Gastroesophageal sphincter (tissue), 4 donors: ENCODE measurements at places on chromosomes 7 and 10. TPM values are rescaled to one million over a fixed set of nuclear protein-coding genes. Genes with fewer than 3 reads are reported as not detected.

DNA sequence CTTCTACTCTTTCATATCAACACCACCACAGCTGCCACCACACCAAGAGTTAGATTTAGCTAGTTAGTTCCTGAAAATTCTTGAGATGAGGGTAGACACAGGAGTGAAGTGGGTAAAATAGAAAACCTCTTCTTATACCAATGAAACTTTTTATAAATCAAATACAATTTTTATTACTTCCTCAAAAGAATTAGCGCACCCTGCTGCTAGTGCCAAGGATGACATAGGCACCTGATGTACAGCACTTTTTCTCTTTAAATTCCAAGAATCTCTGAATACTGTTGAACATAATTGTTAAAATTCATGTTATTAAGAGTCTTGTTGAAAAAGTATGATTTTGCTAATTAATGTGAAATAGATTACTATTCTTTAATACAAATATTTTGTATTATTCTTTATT is 11.4 kb downstream of the ZWINT start:
- ATAC-seq, result no peak
- no peak overlapping the region for H3K27ac ChIP-seq
- H3K27me3 ChIP-seq, result no peaks in the 10 kb centered on the region
- no peak overlapping the region for H3K4me3 ChIP-seq
- H3K36me3 ChIP-seq, result no peaks in the 10 kb centered on the region

DNA sequence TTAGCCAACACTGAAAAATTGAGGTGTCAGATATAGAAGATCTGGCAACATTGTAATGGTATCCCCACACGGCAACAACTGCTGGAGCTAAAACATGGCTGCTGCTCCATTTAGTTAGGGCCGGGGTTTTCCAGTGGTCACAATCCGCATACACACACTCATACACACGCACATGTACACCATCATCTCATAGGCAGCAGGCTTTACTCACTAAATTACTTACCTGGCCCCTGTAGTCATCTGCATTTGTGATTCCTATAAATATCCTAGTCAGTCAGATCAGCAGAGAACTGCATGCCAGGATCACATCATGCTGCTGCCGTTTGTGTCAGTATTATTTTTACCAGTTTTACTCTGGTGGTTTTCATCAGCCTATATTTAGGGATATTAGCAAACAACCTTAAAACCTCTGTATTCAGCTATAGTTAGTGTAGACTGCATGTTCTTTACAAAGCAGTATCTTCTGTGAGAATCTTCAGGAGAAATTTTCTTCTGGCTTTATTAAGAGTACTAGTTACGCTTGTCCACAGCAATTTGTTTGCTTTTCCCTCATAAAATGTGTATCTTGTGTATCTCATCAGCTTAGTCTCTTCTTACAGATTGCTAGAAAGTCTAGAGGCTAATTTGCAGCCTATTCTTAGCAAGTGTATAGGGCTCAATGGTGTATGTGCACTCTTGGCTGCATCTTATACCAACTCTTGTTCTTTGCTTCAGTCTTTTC is 38.3 kb upstream of the PTPN12 start:
- no peak overlapping the region for H3K4me3 ChIP-seq
- no peaks in the 10 kb centered on the region for H3K36me3 ChIP-seq
- no peak overlapping the region for H3K27ac ChIP-seq

GRCh38 chr10:121183236-121183635 is 332.1 kb downstream of the WDR11 start:
- no peak overlapping the region for H3K4me3 ChIP-seq
- H3K27me3 ChIP-seq, result no peaks in the 10 kb centered on the region
- peaks cover 3% of the 10 kb centered on the region for H3K4me1 ChIP-seq
- H3K27ac ChIP-seq, result no peak overlapping the region
- no peak for ATAC-seq
- no peaks in the 10 kb centered on the region for H3K36me3 ChIP-seq

DNA sequence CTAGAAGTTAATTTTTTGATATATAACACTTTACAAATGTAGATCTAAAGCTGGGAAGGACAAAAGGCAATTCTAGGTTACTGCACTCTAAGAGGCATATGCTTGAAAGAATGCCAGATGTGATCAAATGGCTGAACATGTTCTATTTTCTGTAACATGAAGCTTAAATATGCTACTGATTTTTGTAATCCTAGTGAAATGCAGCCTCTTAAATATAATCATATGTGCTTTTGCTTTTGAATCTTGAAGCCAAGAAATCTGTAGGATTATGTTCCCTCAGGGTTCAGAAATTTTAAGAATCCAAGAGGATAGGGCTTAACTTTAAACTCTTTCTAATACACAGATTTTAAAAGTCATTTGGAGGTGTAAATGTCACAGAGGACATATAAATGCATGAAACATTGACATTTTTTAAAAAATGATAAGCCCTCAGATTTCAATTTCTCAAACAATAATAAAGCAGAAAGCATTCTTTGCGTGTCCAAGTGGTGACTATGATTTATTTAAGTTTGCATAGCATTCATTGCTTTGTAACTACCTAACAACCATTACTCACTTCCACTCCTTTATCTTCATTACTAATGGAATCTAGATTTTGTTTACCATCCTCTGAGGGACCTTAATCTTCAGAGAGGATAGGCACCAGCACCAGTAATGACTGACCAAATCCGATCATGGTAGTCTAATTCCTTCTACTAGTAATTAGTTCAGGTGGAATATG is 170.4 kb downstream of the MAGI2 start:
- no peaks in the 10 kb centered on the region for H3K36me3 ChIP-seq
- ATAC-seq, result no peak
- no peak overlapping the region for H3K27ac ChIP-seq

GRCh38 chr7:44867073-44867995 is 18.0 kb downstream of the PURB start:
- H3K27ac ChIP-seq, result peak overlapping the region; percentile 35
- peaks cover 11% of the 10 kb centered on the region for H3K4me1 ChIP-seq
- H3K4me3 ChIP-seq, result no peak overlapping the region
- H3K27me3 ChIP-seq, result no peaks in the 10 kb centered on the region
- peak; percentile 87 for ATAC-seq

The LIPN gene
- not detected for total RNA-seq

The ARMC3 gene
- not detected for total RNA-seq

The CALML5 gene
- not detected for total RNA-seq

The UBTD1 gene
- 8.1 TPM for total RNA-seq
